ENCODE measurements at places on chromosomes 1 and 21.

DNA sequence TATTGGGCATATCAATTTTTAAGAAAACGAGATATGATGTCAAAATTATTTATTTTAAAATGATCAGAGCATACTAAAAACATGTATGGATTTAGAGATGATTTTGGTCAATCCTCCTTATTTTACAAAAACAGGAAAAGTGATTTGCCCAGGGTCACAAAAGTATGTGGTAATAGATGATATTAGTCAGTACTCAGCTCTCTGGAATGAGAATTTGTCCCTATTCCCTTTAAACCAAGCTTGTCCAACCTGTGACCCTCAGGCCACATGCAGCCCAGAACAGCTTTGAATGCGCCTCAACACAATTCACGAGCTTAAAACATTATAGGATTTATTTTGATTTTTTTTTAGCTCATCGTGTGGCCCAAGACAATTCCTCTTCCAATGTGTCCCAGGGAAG lies 104.7 kb downstream of the AKT3 start:
- DNase-seq, result no peak

DNA sequence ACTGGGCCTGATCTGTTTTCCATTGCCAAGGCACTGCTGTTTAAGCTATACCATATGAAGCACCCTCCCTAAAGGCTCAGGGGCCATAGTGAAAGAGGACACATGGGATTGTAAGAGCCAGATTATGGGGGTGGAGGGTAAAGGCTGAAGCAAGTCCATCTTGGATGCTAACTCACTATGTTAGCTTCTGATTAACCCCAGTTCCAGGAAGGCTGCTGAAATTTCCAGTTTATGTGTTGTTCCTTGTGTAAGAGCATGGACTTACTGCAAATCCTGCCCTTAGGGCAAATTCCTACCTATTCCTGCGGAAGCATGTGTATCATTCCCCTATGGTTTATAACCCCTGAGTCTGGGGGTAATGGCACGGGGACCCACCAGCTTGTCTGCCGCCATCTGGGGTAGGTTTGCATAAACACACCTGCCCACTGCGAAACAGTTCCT lies 91.8 kb upstream of the SERBP1 start:
- DNase-seq, result no peak

DNA sequence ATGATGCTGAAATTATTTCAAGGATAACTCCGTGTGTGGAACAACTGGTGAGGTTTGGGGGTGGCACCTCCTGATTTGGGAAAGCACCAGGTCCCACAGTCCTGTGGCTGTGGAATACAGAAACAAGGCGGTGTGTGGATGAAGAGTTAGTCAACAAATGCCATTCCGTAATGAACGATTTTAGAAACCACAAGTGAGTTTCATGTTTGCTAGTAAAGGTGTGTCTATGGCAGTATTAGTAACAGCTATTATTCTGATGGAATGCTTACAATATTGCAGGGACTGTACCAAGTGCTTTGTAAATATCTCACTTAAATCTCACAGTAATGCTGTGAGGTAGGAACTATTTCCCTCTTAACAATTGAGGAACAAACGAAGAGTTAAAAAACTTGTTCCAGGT lies 53.8 kb downstream of the B3GALNT2 start:
- no peak for DNase-seq

DNA sequence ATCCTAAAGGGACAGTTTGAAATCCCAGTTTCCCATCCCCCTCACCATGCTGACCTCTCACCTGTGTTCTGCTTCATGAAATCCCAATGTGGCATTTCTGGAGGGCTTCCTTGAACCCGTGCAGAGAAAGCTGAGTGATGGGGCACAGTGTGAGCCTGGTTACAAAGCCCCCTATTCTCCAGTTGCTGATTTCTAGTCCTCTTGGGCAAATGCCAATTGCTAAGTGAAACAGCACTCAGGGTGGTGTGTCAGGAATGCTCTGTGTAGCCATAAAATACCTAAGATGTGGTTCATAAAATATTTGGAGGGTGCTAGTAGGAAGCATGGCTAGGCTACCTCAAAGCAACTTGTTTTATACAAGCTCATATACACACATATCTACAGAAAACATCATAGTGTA lies 32.0 kb downstream of the SUSD4 start:
- DNase-seq, result no peak

DNA sequence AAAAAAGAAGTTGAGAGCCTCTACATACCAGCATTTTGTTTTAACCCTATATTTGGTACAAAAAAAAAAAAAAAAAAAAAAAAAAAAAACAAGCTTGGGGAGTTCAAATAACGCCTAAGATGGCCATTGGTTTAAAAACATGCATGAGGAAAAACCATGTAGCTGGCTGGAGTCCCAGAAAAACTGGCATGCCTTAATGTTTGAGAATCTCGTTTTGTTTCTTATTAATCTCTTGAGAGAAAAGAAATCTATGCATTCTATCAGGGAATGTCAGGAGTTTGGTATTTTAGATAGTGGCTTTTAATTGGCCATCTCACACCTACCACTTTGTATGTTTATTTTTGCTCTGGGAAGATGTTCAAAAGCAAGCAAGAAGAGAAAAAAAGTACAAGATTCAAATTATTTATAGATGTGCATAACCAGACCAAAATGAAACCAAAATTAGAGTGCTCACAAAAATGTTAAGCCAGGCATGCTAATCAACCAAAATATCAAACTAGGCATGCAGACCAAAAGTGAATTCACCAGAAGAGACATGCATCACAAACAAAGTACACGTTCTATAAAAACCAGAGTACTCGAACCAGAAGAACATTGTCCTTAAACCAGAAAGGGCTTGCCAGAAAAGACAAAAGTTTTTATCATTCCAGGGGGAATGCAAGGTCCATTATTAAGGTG lies 156.6 kb downstream of the AK5 start:
- DNase-seq, result no peak

GRCh38 chr1:47175227-47175934 lies 14.5 kb downstream of the PDZK1IP1 start:
- DNase-seq, result peak; percentile 70

GRCh38 chr1:39080269-39080826 lies 54.2 kb downstream of the NDUFS5 start:
- DNase-seq, result no peak

DNA sequence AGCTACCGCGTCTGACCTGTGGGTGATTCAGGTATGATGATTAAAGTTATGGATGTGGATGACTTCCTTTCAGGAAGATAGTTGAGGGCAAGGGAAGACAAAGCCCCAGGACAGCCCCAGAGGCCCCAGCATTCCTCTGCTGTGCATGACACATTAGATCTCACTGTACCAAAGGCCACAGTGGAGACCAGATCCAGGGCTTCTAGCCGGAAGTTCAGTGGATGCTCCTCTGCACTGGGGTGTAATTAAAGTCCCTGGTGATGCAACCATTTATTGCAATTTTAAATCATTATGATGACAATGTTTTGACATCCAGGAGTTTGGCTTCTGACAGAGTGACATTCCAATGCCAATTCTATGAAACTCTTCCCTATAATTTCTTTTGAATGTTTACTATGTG lies 5.0 kb downstream of the C4BPA start:
- DNase-seq, result no peak

- DNase-seq, result no peak
Observed at GRCh38 chr1:66022904-66023620, 230.4 kb downstream of the PDE4B start.

- DNase-seq, result no peak
Observed at GRCh38 chr1:175554586-175554985, 188.8 kb downstream of the TNR start.

GRCh38 chr1:19581381-19581780 lies 62.7 kb upstream of the NBL1 start:
- DNase-seq, result no peak

DNA sequence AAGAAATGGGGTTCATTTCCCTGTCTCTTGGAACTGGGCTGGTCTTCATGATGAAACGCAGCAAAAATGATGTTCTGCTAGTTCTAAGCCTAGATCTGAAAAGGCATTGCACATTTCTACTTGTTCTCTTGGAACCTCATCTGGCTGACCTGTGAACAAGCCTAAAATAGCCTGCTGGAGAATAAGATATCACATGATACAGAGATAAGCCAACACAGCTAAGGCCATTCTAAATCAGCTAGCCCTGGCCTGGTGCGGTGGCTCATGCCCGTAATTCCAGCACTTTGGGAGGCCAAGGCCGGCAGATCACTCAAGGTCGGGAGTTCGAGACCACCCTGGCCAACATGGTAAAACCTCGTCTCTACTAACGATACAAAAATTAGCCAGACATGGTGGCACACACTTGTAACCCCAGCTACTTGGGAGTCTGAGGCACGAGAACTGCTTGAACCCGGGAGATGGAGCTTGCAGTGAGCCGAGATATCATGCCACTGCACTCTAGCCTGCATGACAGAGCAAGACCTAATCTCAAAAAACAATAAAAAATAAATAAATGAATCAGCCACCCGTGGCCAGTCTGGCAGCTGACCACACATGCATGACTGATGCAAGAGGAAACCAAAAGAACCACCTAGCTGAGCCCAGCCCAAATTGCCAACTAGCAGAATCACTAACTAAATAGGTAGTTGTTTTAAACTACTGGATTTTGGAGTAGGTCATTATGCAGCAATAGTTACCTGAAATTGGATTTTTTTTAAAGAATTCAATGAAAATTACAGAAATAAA lies 18.0 kb downstream of the CD244 start:
- no peak for DNase-seq

GRCh38 chr1:172601046-172601630 lies 57.8 kb upstream of the FASLG start:
- DNase-seq, result no peak

DNA sequence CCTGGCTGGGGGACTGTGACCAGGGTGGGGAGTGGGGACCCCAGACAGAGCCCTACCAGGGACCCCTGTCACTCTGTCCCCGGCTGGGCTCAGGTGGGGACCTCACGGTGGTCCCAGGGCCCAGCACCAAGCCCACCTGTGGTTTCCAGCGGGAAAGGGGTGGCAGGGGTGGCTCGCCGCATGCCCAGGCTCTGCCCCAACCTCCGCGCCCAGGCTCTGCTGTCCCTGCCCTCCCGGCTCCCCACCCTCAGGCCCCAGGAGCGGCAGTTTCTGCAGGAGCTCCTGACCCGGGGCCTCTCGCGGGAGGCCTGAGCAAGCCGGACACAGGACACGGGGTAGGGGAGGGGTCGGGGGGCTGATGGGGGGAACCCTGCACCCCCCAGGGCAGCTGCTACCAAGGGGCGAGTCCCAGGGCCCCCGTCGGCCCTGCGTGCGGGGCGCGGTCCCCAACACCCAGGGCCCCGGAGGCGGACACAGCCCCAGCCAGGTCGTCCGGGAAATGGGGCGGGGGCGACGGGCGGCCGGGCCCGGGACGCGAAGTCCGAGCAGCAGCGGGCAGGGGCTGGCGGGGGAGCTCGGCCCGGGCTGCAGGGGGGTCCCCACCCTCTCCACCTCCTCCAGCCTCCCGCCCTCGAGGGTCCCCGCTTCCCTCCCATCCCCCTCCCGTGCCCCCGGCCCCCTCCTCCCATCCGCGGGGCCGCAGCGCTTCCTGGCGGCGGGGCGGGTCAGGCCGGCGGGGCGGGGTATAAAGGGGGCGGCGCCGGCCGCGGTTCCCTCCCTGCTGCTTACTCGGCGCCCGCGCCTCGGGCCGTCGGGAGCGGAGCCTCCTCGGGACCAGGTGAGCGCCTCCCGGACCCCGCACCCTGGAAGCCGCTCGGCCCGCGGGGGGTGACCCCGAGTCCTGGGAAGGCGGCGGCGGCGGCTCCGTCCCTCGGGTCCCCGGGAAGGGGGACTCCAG lies at the start of gene COL6A2:
Gene COL6A2, plus strand, starts transcription at position 777 of the 958 bp plus-strand sequence.
- peak; percentile 76 for DNase-seq

DNA sequence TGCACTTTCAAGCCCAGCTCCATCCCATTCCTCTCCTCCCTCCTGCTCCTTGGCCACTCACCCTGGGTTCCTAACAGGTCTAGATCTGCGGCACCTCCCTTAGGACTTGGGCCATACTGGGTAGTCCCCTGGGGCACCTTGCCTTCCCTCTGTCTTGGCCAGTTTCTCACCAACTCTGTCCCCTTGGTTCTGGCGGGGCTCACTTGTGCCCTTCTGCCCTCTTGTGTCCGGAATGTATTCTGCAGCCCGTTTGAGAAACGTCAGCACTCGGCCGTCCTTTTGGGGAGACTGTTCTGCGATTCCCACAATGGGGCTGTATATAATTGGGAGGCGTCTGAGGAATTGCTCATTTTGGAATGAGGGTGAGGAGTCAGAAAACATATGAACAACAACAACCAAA lies 162.4 kb downstream of the ZSCAN20 start:
- DNase-seq, result peak; percentile 48

DNA sequence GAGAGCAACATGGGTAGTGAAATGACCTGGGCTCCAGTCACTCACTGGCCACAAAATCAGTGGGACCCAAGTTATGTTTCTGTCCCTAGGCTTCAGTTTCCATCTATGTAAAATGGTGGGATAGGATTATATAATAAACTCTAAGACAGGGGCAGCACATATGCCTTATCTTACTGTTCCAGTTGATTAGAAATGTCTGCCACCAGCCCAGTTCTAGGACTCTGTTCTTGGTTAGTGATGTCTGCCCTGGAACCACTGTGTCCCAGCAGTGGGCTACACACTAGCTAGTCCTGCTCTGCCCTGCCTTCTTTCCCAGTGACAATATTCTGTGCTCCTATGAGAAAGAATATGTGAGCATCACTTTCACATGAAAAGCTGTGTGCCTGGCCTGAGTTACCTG lies 138.3 kb downstream of the PCNX2 start:
- no peak for DNase-seq

GRCh38 chr1:210323957-210324356 lies 4.7 kb upstream of the HHAT start:
- no peak for DNase-seq

- DNase-seq, result no peak
Observed at GRCh38 chr1:75785320-75785982, 605 bp upstream of the RABGGTB start.

DNA sequence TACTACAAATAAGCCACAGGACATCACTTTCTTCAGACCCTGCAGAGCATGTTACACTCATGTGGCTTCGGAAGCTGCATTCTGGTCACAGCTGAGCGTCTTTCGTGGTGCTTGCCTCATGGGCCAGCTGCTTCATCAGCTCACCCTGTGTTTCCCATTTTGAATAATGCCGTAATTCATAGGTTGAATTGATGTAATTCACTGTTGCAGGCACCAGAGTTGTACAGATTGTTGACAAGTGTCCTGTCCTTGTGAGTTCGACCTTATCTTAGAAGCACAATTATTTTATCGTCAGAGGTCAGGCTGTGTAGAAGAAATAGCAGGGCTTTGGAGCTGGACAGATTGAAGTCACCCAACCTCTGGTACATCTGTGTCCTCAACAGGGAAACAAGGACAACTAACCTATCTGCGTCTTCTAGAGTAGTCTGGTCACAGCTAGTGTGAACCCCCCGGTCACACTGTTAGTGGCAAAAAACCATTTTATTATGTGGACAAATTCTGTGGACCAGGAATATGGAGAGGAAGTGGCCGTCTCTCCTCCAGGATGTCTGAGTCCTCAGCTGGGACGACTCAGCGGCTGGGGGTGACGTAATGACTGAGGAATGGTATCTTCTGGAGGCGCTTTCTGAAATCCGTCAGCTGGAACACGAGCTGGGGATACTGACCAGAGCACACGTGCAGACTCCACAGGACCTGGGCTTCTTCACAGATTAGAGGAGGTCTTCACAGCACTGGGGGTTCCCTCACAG lies 17.8 kb downstream of the PKNOX1 start:
- DNase-seq, result no peak
